Esophagus muscularis mucosa (tissue), 4 donors: ENCODE measurements at places on chromosomes 3 and 15. TPM values are rescaled to one million over a fixed set of nuclear protein-coding genes. Genes with fewer than 3 reads are reported as not detected.

DNA sequence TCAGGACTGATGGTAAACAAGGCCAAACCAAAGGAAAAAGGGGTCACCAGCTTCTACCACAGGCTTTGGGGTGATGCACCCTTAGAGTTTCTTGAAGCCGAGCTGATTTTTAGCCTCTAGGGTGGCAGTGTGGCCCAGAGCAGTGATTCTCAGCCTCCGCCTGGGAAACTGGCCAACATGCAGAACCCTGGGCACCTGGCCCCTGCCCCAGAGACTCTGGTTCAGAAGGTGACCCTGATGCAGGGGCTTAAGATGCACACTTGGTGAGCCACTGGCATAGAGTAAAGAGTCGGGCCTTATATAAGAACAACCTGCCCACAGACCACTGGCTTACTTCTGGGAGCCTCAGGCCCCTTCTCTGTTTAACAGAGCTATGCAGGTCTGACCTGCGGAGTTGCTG is 44.5 kb downstream of the SYNM start:
- no peaks in the 10 kb centered on the region for H3K27me3 ChIP-seq
- H3K36me3 ChIP-seq = peaks cover 16% of the 10 kb centered on the region
- peak overlapping the region; percentile 77 for H3K27ac ChIP-seq
- no peak for DNase-seq
- no peak overlapping the region for H3K4me3 ChIP-seq

PARL gene
- total RNA-seq = 50.0 TPM

KBTBD12 gene
- total RNA-seq = 5.0 TPM

GOLGA8F gene
- total RNA-seq = not detected
